ENCODE measurements at places on chromosomes 12 and 14.

GRCh38 chr12:129202109-129202814, 349.0 kb downstream of the GLT1D1 start:
- no peak for DNase-seq

GRCh38 chr12:25723336-25723735, 170.3 kb upstream of the LMNTD1 start:
- DNase-seq = no peak

GRCh38 chr12:60176891-60177290, 581.1 kb downstream of the SLC16A7 start:
- no peak for DNase-seq

DNA sequence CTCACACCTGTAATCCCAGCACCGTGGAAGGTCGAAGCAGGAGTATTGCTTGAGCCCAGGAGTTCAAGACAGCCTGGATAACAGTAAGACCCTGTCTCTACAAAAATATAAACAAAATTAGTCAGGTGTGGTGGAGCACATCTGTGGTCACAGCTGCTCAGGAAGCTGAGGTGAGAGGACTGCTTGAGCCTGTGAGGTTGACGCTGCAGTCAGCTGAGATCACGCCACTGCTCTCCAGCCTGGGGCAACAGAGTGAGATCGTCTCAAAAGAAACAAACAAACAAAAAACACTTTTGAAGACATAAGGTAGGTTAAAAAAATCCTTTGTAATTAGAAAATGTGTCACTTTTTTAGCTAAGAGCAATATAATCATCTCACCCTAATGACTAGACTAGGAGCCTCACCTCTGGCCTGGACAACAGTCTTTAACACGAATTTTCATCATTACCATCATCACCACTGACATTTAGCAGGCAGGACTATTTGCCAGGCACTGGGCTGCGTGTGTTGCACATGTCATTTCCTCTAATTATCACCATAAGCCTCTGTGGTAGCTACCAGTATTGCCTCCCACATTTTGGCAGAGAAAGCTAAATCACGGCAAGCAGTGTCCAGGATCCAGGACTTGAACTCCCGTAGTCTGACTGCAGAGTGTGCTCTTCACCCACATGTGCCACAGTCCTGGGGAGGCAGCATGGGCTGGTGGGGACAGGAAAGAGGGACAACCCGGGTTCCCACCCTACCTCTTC, 4.6 kb upstream of the SYCP3 start:
- DNase-seq = no peak

GRCh38 chr14:91847693-91848092, 19.6 kb downstream of the TC2N start:
- DNase-seq = no peak

DNA sequence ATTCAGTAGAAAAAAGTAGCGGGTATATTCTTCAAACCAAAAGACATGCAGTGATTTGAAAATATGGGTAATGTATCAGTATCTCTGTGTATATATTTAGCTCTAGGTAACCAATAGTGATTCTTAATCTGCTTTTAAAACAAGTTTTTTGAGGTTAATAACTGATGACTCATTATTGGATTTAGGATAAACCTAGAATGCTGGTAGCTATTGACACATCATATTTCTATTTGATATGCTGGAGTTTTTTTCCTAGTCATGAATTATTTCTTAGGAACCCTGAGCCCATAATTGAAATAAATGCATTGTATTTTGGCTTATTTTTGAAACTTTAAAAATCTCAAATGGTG, 15.5 kb downstream of the ARF6 start:
- DNase-seq = no peak
